Mesothelial cell of epicardium (in vitro differentiated cells): ENCODE measurements at places on chromosomes 5 and 9. TPM values are rescaled to one million over a fixed set of nuclear protein-coding genes. Genes with fewer than 3 reads are reported as not detected.

ABHD17B gene
- total RNA-seq, result 27.0 to 30.3 TPM (median 27.8 TPM) in 3 replicates

- H3K27me3 ChIP-seq, result no peaks in the 10 kb centered on the region
- DNase-seq, result no peak
- no peak overlapping the region for H3K27ac ChIP-seq
- H3K4me1 ChIP-seq, result peaks cover 13% of the 10 kb centered on the region
- no peaks in the 10 kb centered on the region for H3K36me3 ChIP-seq
These were observed 155.1 kb upstream of the ARRDC3 start for GRCh38 chr5:91538179-91538578.

GRCh38 chr5:116152169-116152568 is 67.3 kb downstream of the COMMD10 start:
- no peak overlapping the region for H3K27ac ChIP-seq
- DNase-seq, result no peak
- H3K4me1 ChIP-seq, result peaks cover 2% of the 10 kb centered on the region
- no peak overlapping the region for H3K4me3 ChIP-seq
- peaks cover 8% of the 10 kb centered on the region for H3K36me3 ChIP-seq

DNA sequence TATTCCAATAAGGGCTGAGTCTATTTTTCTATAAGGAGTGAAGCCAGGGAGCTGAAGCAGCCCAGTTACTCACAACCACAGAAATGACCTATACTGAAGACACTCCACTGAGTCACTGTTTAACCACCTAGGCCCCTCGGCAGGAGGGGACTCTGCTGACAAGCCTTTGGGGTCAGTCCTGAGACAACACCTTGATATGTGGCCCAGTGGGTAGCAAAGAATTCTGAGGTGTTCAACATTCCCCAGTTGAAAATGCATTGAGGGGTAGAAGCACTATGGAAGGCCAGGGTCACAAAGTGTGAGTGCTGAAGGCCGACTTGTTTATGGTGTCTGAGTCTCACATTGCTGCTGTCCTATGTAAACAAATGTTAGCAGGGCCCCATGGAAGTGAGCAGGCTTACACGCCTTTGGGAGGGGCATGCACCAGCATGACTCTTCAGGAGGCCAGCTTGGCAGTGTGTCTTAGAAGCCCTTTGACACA is 112.6 kb upstream of the NFIL3 start:
- peaks cover 6% of the 10 kb centered on the region for H3K4me1 ChIP-seq
- DNase-seq, result no peak
- no peak overlapping the region for H3K27ac ChIP-seq
- no peak overlapping the region for H3K4me3 ChIP-seq
- no peaks in the 10 kb centered on the region for H3K27me3 ChIP-seq

GRCh38 chr5:119072496-119072895 is 1.6 kb downstream of the DMXL1 start:
- peak overlapping the region; percentile 68 for H3K27ac ChIP-seq
- H3K4me3 ChIP-seq, result peak overlapping the region; percentile 96
- H3K4me1 ChIP-seq, result peaks cover 35% of the 10 kb centered on the region
- no peaks in the 10 kb centered on the region for H3K36me3 ChIP-seq

- H3K36me3 ChIP-seq, result no peaks in the 10 kb centered on the region
- H3K27ac ChIP-seq, result no peak overlapping the region
- H3K27me3 ChIP-seq, result no peaks in the 10 kb centered on the region
- no peak for DNase-seq
- no peak overlapping the region for H3K4me3 ChIP-seq
These were observed 101.1 kb downstream of the MUSK start for GRCh38 chr9:110769667-110770066.

DNA sequence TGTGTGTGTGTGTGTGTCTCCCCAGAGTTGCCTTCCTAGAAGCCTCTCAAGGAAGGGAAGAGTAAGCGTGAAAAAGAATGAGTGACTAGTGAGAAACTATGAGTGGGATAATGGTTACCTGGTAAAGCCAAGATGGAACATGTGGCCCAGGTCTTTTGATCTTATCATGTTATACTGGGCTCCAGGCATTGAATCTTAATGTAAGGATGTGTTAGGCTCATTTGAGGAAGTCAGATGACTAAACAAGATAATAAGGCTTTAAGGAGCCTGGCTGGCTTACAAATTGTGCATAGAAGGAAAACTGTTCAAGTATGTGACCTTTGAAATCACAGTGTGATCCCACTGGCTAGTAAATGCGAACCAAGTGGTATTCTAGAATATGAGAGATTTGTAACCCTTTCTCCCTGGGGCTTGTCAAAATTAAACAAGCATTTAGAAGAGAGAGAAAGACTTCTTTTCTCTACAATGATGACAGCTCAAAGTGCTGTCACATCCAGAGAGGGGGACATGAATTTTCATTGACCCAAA is 29.9 kb upstream of the HMHB1 start:
- peaks cover 16% of the 10 kb centered on the region for H3K4me1 ChIP-seq
- no peak overlapping the region for H3K27ac ChIP-seq
- H3K4me3 ChIP-seq, result no peak overlapping the region
- peaks cover 6% of the 10 kb centered on the region for H3K27me3 ChIP-seq
